Foreskin keratinocyte (primary cell): ENCODE measurements at places on chromosomes 4 and X.

DNA sequence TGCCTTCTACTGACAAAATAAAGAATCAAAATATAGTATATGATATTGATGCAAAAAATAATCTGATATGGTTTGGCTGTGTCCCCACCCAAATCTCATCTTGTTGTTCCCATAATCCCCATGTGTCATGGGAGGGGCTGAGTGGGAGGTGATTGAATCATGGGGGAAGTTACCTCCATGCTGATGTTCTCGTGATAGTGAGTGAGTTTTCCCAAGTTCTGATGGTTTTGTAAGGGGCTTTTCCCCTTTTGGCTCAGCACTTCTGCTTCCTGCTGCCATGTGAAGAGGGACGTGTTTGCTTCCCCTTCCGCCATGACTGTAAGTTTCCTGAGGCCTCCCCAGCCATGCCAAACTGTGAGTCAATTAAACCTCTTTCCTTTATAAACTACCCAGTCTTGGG lies 70.2 kb downstream of the TMEM165 start:
- DNase-seq = no peak

DNA sequence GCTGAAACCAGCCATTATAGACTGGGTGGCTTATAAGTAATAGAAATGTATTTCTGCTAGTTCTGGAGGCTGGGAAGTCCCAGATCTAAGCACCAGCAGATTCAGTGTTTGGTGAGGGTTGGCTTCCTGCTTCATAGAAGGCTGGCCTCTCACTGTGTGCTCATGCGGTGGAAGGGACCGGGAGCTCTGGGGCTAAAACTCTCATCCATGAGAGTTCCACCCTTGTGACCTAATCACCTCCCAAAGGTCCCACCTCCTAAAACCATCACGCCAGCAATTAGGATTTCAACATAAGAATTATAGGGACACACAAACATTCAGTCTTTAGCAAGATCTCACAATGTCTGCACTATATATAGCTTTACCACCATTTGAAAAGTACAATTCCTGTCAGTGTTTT lies 215.2 kb downstream of the CBR4 start:
- no peak for DNase-seq

GRCh38 chrX:39308126-39308525 lies 506.9 kb downstream of the MID1IP1 start:
- no peak for DNase-seq

DNA sequence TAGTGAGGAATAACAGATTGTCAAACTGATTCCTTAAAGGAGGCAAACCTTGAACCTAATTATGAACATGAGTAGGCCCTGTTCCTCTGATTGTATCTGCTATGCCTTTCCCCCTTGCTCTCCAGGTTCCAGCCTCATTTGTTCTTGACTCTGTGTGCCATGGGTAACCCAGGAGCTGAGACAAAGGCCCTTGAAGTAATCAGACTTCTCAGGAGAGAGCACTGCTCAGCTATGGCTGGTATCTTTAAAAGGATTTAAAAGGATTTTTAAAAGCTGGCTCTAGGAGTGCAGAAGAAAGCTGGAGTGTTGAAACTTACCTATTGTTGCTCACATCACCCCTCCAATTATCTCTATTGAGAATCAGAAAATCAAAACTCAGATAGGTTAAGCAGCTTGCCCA lies 1565.5 kb upstream of the AGA start:
- DNase-seq = no peak

DNA sequence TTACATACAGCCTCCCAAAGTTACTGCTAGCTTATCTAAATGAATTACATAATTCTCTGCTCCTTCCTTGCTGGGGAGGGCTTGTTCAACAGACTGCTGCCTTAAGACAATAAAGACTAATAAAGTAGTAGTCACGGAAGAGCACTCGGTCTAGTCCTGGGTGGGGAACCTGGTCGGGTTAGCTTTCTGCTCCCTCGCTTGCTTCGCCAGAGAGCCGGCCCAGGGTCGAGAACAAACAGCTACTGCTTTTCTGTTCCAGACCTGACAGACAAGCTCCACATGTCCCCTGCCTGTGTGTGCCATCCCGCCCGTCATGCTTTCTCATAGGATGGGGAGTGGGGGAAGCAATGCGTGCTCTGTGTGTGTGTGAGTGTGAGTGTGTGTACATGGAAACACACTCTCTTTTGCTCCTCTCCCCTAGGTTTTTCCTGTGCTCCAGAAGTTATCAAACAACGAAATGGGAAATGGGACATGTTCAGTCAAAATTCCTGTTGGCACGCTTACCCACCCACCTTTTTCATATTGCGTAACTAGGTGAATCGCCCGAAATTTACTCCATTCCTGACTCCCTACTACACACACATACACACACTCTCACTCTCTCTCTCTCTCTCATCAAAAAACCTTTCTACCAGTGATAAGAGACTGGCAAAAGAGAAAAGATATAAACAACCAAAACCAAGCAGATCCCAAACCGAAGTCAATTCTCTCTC lies 1.3 kb downstream of the NPY1R start:
- DNase-seq = no peak

DNA sequence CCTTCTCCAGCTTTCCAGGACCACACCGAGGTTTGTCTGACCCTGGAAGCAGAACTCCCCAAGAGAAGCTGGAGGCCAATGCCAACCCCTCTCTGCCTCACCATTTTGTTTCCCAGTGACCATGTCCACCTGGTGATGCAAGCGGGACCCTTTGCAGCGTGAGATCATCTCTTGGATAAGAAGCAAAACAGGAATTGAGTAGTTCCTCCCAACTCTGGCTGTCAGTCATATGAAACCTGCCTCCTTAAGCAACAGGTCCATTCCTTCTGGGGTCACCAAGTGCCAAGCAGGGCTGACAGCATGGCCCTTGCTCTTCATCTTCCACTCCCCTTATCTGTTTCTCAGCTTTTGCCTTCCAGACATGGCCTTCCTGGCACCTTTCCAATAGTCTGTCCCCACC lies 41.3 kb upstream of the MTM1 start:
- DNase-seq = no peak

DNA sequence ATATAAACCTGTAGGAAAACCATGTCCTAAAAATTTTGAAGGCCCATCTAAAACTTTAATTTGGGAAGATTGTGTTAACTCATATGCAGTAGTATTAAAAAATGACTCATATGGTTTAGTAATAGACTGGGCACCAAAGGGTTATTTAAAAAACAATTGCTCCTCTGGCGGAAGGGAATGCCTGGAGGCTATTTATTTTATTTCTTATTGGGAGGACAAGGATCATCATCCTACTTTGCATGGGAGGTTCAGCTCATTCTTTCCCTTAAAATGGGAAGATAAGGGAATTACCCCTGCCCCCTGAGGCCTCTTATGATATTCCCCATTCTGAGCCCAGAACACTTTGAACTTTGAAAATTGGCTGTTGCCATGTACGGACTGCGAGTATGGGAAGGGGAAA lies 29.7 kb upstream of the MGST2 start:
- no peak for DNase-seq

DNA sequence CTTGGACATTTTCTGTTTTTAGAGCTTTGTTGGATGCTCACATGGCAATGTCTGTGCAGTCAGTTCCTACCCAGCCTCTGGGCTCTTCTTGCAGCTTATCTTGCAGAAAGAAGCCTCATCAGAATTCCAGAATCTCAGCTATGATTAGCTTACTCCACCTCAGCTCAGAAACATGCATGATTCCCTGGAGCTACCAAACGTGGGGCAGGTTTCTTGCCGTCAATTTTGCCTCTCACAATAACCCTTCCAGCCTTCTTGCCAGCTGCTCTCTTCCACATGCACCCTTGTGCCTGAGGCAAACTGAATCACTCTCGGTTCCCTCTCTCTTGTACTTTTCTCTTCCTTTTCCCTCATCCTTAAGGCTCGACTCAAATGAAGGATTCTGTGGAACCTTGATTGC lies 141.4 kb downstream of the PTTG2 start:
- peak; percentile 94 for DNase-seq

DNA sequence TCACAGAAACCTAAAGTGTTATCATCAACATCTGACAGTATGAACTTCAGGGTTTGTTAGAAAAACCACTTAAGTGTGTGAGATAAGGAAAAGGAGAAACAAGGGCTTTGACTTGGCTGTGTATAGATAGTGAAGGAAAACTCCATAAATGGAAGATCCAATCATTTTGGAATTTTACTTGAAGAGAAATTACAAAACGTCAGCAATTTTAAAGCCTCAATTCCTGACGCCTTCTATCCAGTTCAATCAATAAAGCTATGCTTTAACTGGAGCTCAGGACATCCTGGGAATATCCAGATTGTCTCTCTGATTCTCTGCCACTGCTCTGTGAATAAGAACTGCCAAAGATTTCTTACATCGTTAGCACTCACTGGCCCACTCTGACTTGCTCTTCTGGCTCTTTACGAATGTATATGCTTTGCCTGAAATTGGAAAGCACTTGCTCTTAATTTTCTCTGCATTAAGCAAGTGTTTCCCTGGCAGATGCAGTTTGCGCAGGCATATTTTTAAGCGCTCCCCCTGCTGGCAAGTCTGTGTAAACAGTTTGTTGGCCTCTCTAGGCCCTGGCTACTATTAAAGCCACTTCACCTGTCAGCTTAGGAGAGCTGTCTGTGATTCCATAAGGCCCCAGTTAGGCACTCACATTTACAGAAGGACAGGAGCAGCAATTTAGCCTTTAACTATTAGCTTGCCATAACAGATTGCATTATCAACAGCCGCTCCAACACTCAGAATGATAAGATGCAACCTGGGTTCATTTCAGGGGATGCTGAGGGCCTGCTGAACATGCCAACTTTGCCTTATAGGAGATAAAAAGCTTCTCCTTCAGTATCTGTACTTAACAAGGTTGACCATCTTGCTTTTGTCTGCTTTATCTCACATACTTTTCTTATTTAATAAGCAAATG lies 251.4 kb upstream of the DDX53 start:
- peak; percentile 12 for DNase-seq
